ENCODE measurements at places on chromosomes 3 and 15.

GRCh38 chr15:58074452-58074851, 8.9 kb upstream of the ALDH1A2 start:
- DNase-seq: no peak

GRCh38 chr15:88331291-88331690, 74.8 kb upstream of the NTRK3 start:
- peak; percentile 84 for DNase-seq

DNA sequence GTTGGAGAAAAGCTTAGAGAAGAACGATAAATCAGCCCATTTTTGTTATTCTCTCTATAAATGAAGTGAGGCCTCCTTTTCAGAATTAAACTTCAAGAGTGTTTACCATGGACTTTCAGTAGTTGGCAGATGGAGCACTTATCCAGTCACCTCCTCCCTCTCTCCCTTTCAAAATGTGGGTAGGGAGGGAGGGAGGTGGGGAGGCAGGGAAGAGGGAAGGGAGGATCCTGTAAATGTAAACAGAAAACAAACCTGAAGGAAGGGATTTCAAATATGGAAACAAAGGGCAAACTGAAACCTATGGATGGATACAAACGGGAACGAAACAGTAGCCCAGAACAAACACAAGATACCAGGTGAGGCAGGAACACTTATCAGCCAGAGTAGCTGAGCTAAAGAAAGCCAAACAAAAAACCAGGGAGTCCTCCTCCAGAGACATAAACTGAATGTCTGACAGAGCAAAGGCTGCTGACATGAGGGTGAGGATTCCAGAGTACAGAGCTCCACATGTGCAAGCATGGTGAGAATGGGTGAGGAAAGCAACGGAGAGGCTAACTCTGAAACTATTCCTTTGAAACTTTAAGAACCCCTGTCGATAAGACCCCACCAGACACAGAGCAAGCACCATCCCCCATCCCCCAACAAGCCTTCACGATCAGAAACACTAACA, 41.0 kb upstream of the GP5 start:
- DNase-seq: no peak

DNA sequence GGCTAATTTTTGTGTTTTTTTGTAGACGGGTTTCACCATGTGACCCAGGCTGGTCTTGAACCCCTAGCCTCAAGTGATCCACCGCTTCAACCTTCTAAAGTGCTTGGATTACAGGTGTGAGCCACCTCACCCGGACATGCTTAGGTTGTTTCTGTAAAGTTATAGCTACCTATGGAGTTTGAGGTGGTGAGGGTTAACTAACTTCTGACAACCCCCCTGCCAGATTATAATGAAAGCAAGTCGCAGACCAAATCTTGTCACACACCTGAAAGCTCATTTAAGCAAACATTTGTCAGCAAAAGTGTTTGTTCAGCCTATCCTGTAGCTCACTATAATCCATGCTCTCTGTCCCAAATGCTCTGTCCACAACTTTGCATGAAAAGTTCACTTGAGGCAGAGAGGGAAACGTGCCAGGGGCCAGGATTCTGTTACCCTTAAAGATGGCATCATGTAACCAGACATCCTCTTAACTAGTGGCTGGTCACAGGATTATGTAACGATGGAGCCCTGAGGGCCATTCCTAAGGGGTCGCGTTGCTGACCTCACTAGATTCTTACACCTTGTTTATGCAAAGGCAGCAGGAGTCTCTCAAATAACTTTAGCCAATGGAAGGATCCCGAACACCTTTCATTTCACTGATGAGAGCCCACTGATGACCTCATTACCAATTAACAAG, 24.1 kb upstream of the SENP5 start:
- no peak for DNase-seq

- no peak for DNase-seq
Observed at GRCh38 chr3:76131396-76132153, 346.2 kb upstream of the ZNF717 start.

DNA sequence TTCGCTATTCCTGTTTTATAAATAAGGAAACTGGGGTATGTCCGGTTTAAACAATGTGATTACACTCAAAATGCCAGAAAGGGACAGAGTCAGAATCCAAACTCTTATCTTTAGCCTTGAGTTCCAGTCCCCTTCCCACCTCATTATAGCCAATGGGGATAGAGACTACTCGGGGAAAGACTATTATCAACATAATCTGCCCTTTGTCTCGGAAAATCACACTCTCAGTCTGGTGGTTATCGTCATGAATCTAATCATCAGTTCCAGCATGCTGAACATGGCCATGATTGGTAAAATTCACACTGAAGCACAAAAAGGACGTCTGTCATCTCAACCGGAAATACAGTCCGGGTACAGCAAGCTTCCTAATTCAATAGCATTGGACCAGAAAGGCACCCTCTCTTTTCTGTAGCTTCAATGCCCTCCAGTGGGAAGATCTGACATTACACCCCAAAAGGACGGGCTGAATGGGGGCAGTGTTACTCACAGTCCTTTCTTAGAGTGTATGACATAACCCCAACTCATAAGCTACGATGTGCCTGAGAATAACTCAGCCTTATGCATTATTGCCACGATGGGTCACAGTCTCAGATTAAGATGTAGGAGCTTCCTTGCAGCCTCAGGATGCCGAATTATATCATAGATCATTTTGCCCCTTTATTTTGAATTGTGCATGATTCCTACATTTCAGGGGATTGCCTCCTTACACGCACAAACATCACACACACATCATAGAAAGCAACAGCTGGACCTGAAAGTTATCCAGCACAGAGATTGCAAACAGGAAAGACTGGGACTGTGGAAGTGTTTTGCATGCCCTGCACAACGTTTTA, 390.4 kb upstream of the LMCD1 start:
- peak; percentile 74 for DNase-seq

DNA sequence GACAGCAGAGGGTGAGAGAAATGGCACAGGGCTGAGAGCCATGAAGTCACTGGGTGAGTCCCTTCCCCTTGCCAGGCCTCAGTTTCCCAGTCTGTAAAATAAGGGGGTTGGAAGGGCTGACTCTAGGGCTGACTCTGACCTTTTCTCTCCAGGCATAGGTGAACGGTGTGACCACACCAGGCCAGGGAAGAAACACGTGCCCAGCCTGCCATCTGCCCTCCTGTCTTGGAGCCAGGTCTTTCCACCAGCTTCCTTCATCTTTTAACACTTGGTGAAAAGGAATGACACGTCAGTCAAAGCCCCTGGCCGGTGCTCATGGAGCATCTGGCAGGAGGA, 74.4 kb downstream of the CPN2 start:
- DNase-seq: no peak

DNA sequence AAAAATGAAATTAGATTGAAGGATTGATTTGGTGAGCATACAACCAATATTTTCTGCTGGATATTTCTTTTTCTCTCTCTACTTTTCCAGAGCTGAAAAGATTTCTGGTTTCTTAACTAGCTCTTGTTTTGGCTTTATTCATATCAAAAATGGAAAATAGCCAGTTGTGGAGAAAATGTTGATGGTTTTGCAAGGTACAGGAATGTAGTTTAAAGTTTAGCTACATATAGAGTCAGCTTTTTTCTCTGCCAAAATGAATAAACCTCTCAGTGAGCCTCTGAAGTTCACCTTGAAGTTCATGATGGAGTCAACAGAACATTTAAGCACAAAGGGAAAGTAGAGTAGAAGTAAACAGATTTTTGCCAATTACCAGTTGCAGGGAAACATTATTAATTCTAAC, 720.5 kb upstream of the ALCAM start:
- no peak for DNase-seq

- no peak for DNase-seq
Observed at GRCh38 chr3:43048470-43048869, 57.4 kb downstream of the POMGNT2 start.

- DNase-seq: no peak
Observed at GRCh38 chr3:152638707-152639450, 196.1 kb upstream of the P2RY1 start.

- peak; percentile 55 for DNase-seq
Observed at GRCh38 chr15:75167588-75168350, 33.9 kb upstream of the C15orf39 start.

DNA sequence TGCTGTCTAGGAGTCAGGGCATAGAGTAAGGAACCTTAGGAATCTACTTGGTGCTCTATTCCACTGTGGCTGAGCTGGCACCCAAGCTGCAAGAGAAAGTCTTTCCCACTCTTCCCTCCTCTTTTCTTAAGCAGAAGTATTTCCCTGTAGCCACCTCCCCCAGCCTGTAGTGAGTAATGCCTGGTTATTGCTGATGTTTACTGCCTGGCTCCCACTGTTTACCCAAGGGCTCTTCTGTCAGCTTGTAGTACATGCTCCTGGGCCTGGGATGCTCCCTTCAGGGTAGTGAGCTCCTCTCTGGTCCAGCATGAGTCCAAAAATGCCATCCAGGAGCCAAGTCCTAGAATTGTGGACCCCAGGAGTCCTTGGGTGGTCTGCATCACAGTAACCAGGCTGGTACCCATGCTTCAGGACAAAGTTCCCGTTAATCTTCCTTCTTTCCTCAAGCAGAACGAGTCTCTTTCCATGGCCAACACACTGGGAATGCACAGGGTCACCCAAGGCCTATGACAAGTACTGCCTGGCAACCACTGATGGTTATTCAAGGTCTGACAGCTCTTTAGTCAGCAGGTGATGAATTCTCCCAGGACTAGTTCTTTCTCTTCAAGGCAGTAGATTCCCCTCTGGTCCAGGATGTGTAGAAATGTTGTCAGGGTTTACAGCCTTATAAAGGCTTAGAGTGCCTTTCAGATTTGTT, 17.6 kb downstream of the GALK2 start:
- no peak for DNase-seq

GRCh38 chr3:61066800-61067199, 184.5 kb downstream of the FHIT start:
- no peak for DNase-seq

DNA sequence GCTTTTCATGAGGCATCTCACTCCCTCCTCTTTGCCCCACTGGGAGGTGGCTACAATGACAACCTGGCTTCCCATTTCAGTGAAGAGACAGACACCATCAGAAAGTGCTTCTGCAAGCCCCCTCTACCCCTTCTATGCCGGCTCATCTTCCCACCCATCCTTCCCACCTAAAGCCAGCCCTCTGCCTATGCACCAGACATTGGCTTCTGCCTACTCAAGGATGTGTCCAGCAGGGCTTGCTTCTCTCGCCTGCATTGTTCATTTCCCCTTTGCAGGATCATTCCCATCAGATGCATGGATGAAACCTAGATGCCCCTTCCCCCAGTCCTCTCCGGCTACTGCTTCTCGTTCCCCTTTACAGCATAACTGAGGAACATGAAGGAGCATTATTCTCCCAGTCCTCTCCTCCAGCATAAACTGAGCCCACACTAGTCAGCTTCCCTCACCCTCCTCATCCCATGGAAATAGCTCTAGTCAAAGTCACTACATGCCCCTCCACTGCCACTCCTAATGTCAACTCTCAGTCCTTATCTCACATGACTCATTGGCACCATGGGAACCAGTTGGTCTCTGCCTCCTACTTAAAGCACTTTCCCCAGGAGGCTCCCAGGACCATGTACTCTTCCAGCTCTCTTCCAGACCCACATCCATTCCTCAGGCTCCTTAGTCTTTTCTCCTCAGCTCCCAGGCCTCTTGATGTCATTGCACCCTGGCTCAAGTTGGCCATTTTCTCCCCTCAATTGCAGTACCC, 47.9 kb downstream of the TM2D3 start:
- no peak for DNase-seq

GRCh38 chr3:179463319-179463718, 12.0 kb upstream of the GNB4 start:
- no peak for DNase-seq

DNA sequence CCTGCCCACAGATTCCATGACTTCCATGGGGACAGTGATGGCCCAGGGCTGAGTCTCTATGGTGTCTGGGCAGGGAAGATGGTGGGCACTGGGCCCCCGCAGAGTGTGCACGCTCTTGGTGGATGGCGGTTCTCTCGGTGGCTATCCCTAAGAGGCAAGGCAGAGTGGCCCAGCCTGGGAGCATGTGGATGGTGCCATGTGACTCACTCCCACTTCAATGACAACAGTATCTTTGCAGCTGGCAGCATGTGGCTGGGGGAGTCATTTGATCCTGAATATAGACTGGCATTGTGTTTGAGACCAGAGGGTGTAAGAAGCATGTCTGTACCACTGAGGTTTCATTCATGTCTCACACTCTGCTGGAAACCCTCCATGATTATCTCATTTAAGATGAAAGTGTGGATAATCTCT, 101.2 kb downstream of the CORO2B start:
- no peak for DNase-seq

GRCh38 chr15:31457631-31458526, 131.2 kb downstream of the KLF13 start:
- DNase-seq: peak; percentile 17

- DNase-seq: no peak
Observed at GRCh38 chr15:77221174-77221573, 150.3 kb upstream of the TSPAN3 start.

DNA sequence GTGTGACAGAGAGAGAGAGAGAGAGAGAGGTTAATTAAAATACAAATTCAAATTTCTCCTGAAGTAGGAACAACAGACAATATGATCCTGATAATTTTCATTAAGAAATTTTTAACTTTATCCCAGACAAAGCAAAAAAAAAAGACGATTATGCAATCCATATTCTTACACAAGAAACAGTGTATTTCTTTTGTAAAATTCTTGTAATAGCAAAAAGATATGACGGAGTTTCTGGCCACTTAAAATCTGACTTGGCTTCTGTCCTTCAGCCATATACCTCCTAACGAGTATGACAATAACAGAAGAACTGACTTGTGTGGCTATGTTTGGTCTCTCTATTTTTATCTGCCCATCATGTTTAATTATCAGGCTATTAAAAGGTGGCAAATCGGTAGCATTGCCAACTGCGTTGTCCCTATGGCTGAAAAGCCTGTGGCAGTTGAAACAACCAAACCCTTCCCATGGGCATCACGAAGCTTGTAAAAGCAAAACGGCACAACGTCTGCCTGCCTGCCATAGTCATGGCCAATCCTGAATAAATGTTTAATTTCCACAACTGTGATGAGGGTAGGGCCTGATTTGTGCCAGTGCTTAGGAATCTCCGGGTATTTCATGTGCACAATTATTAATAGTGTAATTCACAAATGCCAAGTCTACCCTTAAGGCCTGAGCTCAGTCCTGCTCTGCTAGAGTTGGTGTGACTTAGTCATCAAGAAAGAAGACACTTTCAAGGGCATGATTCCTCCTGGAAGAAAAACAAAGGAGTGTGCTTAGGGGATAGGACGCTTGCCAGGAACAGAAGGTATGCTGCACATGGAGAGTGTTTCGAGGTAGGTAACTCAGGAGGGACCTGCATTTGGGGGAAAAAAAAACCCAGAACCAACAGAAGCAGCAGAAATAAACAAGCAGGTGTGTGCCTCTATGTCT, 1090.2 kb downstream of the FHIT start:
- DNase-seq: no peak

GRCh38 chr15:37425541-37425940, 325.2 kb upstream of the MEIS2 start:
- no peak for DNase-seq
